ENCODE measurements at places on chromosomes 4 and X.

DNA sequence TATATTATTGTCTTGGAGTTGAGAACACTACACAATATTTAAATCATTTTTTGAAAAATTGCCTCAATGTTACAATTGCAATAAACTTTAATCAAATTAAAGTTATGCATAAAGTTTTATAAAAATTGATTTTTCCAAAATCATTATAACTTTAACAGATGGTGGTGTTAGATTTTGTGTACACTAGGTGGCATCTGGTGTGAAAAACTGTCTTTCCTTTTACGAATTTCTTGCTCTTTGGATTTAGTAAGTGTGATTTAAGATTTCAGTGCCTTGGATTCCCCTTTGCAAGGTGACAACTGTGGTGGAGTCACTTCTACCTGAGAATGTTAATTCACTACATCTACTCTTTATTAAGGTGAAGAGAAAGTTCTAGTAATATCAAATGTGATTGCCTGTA lies 91.6 kb downstream of the AREG start:
- DNase-seq: no peak

- DNase-seq: no peak
Observed at GRCh38 chrX:49761481-49761880, 65.7 kb upstream of the PAGE1 start.

GRCh38 chrX:19566359-19567222 lies 51.3 kb upstream of the MAP3K15 start:
- DNase-seq: no peak

DNA sequence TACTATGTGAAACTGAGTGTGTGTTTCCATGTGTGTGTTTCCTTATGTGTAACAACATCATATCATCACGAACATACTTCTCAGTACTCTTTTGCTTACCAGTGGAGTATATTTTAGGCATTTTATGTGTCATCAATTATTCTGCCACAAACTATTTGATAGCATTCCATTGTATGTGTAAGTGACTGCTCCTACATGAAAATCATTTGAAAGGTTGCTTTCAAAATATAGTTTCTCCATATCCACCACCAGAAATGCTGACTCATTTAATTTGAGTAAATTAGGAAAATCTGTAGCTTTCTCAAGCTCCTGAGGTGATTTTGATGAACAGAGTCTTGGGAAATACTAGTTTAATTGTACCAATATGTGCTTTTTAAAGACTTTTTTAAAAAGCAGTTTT lies 376.2 kb downstream of the PCDH18 start:
- DNase-seq: no peak

- DNase-seq: no peak
Observed at GRCh38 chrX:39491548-39492297, 606.0 kb downstream of the BCOR start.

GRCh38 chr4:47736146-47736545 lies 101.7 kb downstream of the CORIN start:
- DNase-seq: no peak

GRCh38 chr4:83320548-83320947 lies 14.1 kb downstream of the HPSE start:
- DNase-seq: no peak

DNA sequence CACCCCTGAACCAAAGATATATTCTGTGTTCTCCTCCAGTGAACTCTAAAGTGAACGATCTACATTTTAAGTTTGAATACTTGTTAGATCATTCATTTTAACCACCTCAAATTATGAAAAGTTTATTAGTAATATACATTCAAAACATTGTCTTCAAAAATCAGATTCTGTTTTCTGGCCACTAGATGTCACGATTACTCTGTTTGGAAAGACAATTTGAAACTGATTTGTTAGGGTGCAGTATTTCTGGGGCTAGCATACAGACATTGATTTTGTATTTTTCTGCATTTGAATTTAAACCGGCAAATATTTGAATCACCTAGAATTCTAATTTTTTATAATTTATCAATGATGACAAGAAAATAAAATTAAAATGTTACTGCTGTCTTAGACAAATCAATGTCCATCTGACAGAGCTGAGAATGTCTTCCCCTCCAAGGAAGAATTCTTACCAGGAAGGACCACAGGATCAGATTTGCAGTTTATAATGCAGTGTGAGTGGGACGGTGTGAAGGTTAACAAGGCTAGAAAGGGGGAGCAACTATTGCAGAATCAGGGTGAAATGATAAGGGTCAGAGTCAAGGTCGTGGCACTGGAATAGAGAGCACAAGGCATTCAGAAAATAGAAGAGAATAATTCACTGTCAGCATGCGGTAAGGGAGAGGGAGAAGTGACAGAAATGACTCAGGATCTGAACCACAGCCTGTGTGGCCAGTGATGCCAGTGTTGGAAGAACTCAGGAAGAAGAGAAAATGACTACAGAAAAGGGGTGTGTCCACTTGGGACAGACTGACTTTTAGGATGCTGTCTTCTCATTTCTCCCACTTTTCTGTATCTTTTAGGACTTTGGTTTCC lies 91.6 kb downstream of the ANXA10 start:
- DNase-seq: no peak

DNA sequence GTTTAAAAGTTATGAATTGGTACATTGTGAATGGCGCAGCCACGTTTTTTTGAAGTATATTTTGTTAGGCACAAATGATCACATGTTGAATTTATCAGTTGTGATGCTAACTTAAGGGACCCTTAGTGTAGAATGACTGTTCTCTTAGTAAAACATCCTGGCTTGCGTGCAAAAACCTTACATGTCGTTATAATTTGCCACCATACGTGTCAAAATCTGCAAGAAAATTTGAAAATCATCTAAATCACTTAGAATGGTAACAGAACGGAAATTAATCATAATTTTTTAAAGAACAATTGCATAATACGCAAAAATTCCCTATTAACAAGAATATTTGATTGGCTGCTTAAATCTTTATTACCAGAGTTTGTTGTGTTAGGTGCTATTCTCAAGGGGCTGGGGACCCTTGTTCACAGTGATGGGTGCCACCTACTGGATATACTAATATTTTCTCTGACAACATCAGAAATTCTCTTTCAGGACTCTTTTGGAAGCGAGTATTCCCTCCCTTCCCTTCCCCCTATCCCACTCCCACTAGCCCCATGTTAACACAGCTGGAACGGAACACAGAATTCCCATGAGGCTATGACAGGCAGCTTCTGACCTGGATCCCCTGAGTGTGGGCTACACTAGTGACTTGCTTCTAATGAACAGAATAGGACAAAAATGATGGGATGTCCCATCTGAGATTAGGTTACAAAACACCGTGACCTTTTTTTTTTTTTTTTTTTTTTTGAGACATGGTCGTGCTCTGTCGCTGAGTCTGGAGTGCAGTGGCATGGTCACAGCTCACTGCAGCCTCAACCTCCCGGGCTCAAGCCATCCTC lies 71.8 kb downstream of the SUPT20HL2 start:
- DNase-seq: no peak

DNA sequence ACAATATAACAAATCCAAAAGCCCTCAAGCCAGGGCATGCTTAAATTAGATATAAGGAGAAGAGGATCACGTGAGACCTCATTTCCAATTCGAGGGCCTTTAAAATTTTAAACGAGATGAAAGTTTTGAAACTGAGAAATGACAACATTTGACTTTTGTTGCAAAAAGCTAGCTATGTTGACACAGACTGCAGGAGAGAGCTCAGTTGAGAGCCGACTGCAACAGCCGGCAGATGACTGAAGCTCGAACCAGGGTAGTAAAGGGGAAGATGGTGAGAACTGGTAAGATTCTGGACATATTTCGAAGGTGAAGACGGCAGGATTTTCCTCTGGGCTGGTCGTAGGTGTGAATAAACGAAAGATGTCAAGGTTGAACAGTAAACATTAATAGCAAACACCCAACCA lies 773 bp downstream of the PRMT9 start:
- DNase-seq: no peak

- no peak for DNase-seq
Observed at GRCh38 chr4:22019676-22020075, 71.1 kb upstream of the KCNIP4 start.

GRCh38 chr4:36244257-36245082 lies at the start of gene ARAP2:
Gene ARAP2 (minus strand): TSS chr4:36244514. CDS start chr4:36229486, 15,028 bp downstream.
- DNase-seq: peak; percentile 34

- no peak for DNase-seq
Observed at GRCh38 chrX:37075892-37076595, 67.9 kb downstream of the FAM47C start.

- DNase-seq: no peak
Observed at GRCh38 chr4:56551516-56551915, 45.9 kb downstream of the ARL9 start.

DNA sequence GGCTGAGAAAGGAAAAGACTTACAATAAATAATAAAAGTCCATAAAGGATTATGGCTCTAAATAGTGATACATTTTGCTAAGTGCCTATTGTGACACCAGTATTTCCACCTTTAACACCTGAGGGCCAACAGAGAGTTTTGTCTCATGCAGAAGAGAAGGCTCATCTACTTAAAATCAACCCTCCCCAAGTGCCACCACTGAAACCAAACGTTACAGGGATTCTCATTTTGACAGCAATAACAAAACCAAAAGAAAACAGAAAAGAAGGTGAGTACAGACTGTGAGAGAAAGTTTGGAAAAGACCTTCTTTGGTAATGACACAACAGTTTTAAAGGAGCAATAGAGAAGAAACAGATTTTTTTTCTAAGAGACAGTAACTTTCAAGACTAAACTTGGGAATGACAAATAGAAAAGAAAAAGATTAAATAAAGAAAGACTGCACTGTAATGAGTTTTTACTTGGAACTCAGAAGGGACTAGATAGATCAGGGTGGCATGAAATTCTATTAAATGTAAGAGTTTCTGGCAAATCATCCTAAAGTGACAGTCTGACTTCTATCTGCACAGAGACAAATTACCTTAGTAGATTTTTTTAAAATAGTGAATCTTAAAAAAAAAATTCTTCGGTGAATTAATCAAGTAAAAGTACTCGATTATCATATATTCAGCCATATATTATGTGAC lies 109.7 kb downstream of the ZNF827 start:
- DNase-seq: no peak

DNA sequence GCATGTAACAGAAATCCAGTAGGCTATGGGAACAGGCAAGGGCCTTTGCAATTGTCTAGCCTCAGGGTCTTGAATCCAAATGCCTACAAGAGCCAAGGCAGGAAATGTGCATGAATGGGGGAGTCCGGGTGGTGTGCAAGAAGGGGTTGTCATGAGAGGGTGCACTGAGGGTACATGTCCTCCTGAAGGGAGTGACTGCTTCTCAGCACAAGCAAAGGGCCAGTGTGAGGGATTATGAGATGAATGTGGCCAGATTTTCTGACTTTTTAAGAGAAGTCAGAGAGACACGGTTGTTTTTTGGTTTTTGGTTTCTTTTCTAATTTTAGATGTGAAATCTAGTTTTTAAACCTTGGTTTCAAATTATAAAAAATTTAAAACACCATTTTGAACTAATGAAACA lies 76.5 kb upstream of the LSM6 start:
- no peak for DNase-seq

- no peak for DNase-seq
Observed at GRCh38 chr4:96703265-96703664, 863.4 kb downstream of the PDHA2 start.

- no peak for DNase-seq
Observed at GRCh38 chrX:100417681-100418080, 7.6 kb upstream of the PCDH19 start.

DNA sequence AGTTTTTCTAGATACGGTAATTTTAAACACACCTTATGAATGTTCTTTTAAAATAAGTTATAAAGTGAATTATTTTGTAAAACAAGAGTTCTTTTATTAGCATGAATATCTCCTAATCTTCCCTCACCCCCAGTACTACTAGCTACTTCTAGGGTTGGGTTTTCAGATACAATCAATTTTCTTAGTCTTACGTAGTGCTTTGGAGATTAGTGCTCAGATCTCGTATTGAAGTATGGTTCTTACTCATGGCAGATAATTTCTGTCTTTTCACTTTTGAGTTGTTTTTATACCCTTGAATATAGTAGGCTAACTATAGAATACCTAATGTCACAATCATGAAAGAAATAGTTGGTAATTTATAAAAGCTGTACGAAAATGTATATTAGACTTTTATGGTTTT lies 43.2 kb downstream of the CDKL5 start:
- DNase-seq: no peak

DNA sequence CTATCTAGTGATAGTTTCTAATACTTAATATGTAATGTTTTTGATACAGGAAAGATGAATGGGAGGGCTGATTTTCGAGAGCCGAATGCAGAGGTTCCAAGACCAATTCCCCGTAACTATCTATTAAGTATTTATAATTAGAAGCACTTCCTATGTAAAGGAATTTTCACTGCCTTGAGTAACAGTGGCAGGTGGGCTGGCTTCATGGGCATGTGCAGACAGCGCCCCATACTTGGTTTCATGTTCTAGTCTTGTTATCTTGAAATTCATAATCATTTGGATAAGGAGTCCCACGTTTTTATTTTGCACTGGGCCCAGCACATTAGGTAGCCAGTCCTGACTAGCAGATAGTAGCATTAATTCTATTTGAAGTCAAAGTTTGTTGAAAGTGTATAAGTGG lies 1.7 kb downstream of the OCIAD1 start:
- DNase-seq: no peak

GRCh38 chr4:127586922-127587571 lies 45.7 kb upstream of the INTU start:
- DNase-seq: no peak

- DNase-seq: no peak
Observed at GRCh38 chr4:181536811-181537434, 706.3 kb upstream of the TENM3 start.

DNA sequence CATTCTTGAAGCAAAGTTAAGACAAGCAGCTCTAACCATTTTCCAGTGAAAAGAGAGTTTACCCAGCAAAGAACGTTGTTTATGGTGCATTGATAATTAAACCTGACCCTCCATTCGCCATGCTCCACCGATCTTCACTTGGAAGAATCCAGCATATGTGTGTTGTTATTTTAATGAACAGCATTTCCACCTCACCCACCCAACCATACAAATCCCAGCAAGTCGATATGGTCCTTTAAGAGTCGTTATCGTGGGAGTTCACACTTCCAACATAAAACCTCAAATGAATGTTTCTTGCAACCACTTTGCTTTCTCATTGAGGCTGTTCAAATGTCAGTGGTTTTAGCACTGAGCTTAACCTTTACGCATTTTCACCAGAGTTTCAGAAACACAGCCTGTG lies 147.4 kb upstream of the LDB2 start:
- DNase-seq: no peak

DNA sequence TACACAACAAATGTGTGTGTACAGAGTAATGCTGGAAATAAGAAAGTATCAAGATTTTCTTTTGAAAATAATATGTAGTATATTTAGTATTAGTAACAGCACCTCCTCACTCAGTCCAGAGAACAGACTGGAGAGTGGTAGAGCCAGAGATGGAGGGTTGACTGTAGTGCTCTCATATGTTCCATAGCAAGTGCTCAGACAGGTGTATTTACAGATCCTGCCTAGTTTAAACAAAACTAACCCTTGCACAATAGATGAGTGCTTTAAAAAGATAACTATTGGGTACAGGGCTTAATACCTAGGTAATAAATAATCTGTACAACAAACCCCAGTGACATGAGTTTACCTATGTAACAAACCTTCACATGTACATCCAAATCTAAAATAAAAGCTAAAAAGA lies 381.0 kb upstream of the EMCN start:
- no peak for DNase-seq
